Sigmoid colon (tissue), 7 donors: ENCODE measurements at places on chromosomes 12 and 14. TPM values are rescaled to one million over a fixed set of nuclear protein-coding genes. Genes with fewer than 3 reads are reported as not detected.

The FAM90A1 gene
- total RNA-seq: 0.33 TPM

The GNPNAT1 gene
- 14.2 TPM for total RNA-seq

The CMA1 gene
- total RNA-seq: 3.3 TPM

The PDE3A gene
- total RNA-seq: 61.2 TPM

The RASSF9 gene
- 2.7 TPM for total RNA-seq

The C1S gene
- 441 TPM for total RNA-seq

The PCNX1 gene
- total RNA-seq: 67.0 TPM

The MYBPC1 gene
- 0.54 TPM for total RNA-seq

The OTX2 gene
- total RNA-seq: not detected

The TCHP gene
- total RNA-seq: 16.6 TPM

The SLCO1A2 gene
- not detected for total RNA-seq

The KERA gene
- not detected for total RNA-seq

The YARS2 gene
- total RNA-seq: 15.5 TPM

The FGD6 gene
- total RNA-seq: 56.6 TPM

The ACRBP gene
- 1.2 TPM for total RNA-seq

The TAS2R7 gene
- total RNA-seq: not detected

The AKAP3 gene
- total RNA-seq: 0.83 TPM

The ARHGDIB gene
- 21.0 TPM for total RNA-seq

The C14orf132 gene
- 30.4 TPM for total RNA-seq

The HOMEZ gene
- total RNA-seq: 5.4 TPM
